DMS79 (cell line): ENCODE measurements at places on chromosomes 3 and 15.

GRCh38 chr3:102002056-102002455, 152.7 kb downstream of the NFKBIZ start:
- no peak for DNase-seq

- no peak for DNase-seq
Measured at GRCh38 chr3:184144505-184144904, 9.3 kb downstream of the EIF2B5 start.

GRCh38 chr3:176714034-176714433, 483.2 kb downstream of the TBL1XR1 start:
- DNase-seq: no peak

GRCh38 chr3:43097400-43098080, 8.3 kb downstream of the POMGNT2 start:
- DNase-seq: no peak

GRCh38 chr3:61688307-61688984, 127.1 kb downstream of the PTPRG start:
- no peak for DNase-seq
